ENCODE measurements at places on chromosomes 5 and 9.

- DNase-seq = no peak
These were observed 39.0 kb downstream of the SHB start for GRCh38 chr9:38029915-38030638.

- DNase-seq = no peak
These were observed 42.9 kb upstream of the STRBP start for GRCh38 chr9:123311250-123311752.

DNA sequence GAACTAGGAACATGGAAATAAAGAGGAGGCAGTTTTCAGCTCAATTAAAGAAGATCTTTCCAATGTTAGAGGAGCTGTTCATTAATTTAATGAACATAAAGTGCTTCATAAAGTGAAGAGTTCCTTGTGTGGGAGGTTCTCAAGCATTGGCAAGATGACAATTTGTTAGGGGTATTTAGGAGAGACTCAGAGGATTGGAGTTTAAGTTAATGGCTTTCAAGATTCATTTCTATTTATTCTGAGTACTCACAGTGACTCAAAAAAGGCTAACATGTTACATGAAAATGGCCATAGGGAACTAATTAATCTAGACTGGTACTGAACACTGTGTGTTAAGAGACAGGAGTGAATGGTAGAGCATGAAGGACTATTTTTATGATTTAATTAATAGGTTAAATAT lies 55.4 kb upstream of the CDH12 start:
- no peak for DNase-seq

- no peak for DNase-seq
These were observed 100.8 kb upstream of the TLE4 start for GRCh38 chr9:79470954-79471353.

DNA sequence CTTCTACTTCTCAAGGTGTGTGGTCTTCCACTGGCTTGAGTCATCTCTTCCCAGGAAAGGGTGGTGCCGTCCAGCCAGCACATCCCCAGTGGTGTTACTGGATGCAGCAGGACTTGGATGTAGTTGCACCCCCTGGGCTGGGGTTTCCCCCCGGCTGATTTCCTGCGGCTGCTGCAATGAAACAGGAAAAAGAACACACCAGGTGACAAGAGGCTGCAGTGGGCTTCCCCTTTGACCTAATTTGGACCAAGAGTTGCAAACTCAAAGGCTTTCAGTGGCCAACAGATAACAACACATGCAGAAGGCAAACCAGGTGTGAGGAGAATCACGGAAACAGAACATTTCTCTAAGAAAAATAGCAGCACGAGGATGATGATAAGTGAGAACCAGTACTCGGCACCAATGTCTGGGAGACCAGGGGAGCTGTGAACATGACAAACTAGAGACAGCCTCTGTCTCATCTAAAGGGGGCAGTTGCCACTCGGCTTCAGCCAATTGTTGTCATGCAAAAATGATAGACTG lies 83.7 kb downstream of the PDE6A start:
- DNase-seq = peak; percentile 8

GRCh38 chr5:89932771-89933181 lies 476.8 kb downstream of the CETN3 start:
- no peak for DNase-seq

DNA sequence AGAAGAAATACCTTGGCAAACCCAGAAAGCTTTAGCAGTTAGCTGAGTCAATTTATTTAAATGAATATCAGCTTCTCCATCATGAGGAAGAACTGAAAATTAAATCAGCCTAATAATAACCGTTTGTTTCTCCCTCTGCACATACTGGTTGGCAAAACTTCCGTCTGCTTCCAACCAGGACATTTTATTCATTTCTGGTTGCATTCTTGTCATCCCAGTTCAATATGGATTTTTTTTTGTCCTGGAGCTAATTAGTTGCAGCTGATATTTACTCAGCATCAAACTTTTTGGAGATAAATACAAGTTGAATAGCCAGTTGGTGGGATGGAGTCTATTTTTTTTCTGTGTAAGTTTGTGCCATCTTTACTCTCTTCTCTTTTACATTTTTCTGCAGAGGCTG lies 126.5 kb upstream of the GDNF start:
- DNase-seq = no peak

GRCh38 chr9:129716091-129716490 lies 36.8 kb downstream of the PTGES start:
- no peak for DNase-seq

GRCh38 chr9:94719878-94720277 lies 6.6 kb upstream of the AOPEP start:
- DNase-seq = no peak

DNA sequence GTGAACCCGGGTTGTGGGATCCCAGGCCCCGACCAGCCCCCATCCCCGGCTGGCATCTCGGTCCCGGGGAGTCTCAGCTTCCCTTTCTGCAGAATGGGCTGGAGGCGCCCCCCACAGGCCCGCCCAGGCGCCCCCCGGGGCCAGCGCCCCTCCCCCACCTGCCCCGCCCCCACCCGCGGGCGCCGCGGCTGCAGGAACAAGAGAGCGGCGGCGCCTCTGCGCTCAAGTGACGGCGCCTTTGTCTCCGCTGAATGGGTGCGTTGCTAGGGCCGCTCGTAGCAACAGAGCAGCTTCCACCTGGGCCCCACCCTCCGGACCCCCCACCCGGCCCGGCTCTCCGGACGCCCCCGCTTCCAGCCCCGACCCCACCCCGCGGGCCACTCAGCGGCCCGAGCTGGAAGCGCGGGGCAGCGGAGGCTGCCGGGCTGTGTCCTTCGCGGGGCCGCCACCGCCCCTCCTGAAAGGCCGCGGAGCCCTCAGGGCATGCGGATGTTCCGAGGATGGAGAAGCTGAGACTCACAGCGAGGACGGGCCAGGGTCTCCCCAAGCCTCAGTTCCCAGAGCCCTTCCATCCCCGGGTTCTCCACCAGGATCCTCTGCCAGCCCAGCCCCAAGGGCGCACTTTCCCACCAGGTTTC lies 27.5 kb downstream of the ADGRD2 start:
- no peak for DNase-seq

- DNase-seq = no peak
These were observed 37.1 kb downstream of the AK8 start for GRCh38 chr9:132840980-132841379.

GRCh38 chr9:135225619-135226228 lies 138.3 kb downstream of the OLFM1 start:
- no peak for DNase-seq

- DNase-seq = no peak
These were observed 51.4 kb upstream of the IRX2 start for GRCh38 chr5:2802693-2803365.
